ENCODE measurements at places on chromosomes 2 and 18.

DNA sequence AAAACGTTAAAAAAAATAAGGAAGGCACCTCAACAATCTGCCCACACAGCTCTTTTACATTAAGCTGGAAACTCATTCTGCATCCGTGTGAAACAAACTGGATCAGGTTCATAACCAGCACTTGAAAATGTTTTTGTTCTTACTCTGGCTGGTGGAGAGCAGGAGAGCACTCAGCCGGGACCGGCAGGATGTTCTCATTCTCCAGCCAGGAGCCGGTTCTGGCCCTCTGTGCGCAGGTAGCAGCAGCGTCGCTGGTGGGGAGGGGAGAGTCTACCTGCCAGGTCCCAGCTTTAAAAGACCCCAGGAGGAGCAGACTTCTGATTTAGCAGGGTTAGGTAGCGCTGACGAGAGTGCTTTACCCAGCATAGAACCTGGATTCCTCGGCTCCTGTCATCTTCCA lies 834.9 kb upstream of the SALL3 start:
- no peak for DNase-seq

- no peak for DNase-seq
Measured at GRCh38 chr2:28359222-28360057, 33.2 kb upstream of the FOSL2 start.

DNA sequence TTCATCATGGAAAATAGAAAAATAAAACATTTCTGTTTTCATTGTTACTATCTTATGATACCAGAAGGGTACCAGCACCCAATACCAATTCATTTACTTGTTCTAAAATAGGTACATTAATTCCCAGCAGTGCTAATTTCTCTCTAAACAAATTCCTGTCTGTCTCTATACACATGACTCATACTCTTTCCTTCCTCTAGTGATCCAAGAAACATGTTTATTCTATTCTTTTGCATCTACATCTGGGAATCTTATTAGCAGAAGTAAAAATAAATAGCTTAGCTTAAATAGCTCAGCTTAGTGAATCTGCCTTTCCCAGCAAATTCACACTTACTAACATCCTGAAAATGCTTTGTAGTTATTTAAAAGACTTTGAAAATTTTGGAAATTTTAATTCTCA lies 84.5 kb upstream of the MAPRE2 start:
- no peak for DNase-seq

- DNase-seq: no peak
Measured at GRCh38 chr2:74235041-74235440, 36.6 kb downstream of the MTHFD2 start.

DNA sequence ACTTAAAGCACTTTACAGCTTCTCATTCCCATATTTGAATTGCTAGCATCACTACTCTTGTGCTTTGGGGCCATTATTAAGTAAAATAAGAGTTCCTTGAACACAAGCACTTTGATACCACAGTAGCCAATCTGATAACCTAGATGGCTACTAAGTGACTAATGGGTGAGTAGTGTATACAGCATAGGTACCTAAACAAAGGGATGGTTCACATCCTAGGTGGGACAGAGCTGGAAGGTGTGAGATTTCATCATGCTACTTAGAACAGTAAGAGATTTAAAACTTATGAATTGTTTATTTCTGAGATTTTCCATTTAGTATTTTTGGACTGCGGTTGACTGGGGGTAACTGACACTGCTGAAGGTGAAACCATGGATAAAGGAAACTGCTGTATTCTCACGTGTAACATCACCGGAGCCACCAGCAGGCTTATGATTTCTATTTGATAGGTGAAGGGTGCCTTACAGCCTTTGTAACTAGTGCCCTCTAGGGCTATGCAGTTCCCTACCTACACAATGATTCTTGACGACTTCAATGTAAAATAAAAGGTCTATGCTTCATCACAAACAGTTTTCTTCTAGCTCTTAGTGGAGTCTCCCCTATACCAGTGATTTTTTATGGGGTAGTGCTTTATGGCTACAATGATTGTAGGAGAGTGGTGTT lies 22.1 kb upstream of the CRIM1 start:
- DNase-seq: peak; percentile 45

- no peak for DNase-seq
Measured at GRCh38 chr2:104280216-104280615, 573.7 kb upstream of the POU3F3 start.

DNA sequence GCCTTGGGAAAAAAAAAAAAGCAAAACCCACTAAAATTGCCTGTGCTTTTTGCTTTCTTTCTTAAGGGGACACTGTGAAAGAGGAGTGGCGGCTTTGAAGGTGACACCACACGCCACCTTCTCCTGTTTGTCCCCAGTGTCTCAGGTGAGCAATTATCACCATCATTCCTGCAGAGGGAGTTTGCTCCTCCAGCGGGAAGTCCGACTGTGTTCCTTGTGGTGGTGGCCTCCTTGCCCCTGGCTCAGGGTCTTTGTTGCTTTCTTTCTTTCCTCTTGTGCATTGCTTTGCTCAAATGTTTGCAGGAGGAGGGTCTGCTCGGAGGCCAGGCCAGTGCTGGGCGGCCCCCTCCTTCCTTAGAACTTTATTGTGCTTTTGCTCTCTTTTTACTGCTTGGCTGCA lies 164.3 kb upstream of the CXCR4 start:
- DNase-seq: no peak

DNA sequence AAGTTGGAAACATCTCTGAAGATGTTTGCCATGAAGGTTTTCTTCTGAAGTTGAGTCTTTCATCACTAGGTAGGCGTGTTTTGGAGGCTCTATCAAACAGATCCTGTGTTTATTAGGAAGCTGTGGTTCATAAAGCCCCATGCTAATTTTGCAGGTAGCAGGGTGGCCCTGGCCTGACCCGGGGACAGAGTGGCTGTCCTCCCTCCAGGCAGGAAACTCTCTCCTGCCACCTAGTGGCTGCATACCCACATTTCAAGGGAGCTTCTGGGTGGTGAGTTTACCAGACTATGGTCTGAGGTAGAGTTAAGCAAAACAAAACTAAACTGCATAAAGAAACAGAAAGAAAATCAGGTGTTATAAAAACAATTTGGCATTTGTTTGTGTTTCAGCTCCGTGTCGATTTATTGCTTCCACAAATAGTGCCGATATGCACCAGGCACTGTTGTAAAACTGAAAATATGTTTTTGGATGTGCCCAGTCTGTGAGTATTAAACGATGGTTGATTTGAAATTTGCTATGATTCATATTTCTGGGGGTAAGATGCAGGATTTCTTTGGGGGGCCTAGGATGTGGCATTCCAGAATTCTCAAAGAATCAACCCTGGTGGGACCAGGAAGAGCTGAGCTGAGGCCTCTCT lies 26.0 kb upstream of the IL37 start:
- peak; percentile 58 for DNase-seq

DNA sequence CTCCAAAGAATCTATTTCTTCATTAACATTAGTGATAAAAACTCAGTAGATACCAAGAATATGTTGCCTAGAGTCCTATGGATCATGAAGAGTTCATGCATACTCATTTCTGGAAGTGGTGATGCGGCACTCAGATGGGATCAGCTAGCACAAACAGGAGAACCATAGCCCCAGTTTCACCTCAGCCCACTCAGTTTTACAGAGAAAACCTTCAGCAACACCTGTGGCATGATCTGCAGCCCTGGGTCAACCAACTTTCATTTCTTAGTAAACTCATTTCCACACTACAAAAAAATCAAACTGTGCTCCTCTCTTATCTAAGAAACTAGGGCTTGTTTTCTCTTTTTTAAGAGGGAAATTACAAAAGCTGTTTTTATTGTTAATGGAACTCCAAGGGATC lies 569.4 kb downstream of the CCDC85A start:
- no peak for DNase-seq

GRCh38 chr2:240134956-240135520 lies 1.1 kb downstream of the COPS9 start:
- no peak for DNase-seq

DNA sequence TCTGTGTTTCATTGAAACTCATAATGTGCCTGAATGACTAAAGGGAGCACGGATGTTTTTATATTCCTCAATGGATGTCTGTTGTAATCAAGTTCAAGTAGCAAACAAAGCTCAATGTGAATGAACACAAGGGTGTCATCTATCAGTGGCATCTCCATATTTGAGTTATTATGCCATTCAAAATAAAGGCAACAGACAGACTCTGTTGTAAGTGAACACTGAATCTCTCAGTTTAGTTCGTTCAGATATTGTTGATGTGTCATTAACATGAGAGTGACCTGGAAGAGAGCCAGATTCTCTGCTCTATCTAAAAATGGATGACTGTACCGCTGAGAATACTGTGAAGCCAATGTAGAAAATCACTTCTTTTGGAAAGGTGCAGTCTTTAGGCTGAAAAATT lies 118.7 kb downstream of the NUP35 start:
- no peak for DNase-seq

DNA sequence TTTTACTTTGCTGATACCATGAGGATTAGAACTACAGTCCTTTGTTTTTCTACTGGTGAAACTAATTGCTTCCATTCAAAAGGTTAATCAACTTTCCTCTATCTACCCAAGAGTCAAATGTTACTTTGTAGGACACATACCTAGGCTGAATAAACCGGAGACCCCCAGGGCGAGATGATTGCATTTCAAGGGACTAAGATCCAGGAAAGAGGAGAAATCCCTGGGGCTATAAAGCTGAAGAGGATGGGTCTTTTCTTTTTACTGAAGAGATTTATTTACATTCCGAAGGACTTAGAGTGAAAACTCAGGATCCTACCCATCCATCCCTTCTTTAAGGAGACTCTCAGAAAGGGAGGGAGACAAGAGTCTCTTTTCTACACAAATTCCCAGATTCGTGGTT lies 331.9 kb downstream of the CDH19 start:
- no peak for DNase-seq

DNA sequence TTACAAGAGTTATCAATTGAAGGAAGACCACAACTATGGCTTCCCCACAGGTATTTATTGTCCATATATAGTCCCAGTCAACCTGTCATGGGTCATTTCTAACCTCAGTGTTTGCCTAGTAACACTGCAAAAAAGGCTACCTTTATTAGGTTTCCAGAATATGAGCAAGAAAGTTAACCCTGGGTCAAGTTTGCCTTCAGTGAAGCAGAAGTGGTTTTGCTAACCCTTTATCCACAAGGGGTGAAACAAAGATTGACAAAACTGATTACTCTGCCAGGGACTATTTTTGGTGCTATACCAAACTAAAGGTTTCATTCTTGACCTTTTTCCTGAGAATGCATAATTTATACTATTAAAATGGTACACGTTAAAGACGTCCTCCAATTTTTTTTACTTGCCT lies 28.8 kb downstream of the SP100 start:
- no peak for DNase-seq

GRCh38 chr2:31969178-31969577 lies 41.6 kb downstream of the MEMO1 start:
- no peak for DNase-seq

- peak; percentile 46 for DNase-seq
Measured at GRCh38 chr2:171524018-171524401, 1.7 kb downstream of the CYBRD1 start.

- DNase-seq: peak; percentile 16
Measured at GRCh38 chr2:228535396-228535795, 353.9 kb upstream of the SPHKAP start.

DNA sequence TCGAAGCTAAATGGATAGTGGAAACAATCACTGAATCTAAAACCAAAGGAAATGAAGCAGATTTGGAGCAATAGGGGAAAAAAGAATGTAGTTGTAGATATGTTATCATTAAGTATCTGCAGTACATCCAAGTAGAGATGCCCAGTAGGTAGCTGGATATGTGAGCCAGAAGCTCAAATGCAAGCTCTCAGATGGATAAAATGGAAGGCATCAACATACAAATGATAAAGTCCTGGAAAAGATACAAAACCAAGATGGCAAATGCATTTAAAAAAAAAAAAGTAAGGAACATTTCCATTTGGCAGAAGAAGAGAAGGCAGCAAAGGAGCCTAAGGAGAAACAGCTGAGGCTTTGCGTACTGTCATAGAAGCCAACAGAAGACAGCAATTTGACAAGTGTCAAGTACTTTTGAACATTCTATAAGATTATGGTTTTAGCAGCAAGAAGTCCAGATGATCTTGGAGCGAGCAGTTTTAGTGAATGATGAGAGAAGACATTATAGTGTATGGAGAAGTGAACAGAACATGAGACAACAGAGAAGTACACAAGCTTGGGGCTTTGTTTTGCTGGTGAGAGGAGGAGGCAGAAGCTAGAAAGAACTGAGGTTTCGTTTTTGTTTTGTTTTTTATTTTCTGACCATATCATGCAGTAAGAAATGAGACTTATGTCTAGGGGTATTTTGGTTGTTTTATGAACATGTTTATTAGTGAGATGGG lies 18.3 kb downstream of the ROCK2 start:
- DNase-seq: no peak

DNA sequence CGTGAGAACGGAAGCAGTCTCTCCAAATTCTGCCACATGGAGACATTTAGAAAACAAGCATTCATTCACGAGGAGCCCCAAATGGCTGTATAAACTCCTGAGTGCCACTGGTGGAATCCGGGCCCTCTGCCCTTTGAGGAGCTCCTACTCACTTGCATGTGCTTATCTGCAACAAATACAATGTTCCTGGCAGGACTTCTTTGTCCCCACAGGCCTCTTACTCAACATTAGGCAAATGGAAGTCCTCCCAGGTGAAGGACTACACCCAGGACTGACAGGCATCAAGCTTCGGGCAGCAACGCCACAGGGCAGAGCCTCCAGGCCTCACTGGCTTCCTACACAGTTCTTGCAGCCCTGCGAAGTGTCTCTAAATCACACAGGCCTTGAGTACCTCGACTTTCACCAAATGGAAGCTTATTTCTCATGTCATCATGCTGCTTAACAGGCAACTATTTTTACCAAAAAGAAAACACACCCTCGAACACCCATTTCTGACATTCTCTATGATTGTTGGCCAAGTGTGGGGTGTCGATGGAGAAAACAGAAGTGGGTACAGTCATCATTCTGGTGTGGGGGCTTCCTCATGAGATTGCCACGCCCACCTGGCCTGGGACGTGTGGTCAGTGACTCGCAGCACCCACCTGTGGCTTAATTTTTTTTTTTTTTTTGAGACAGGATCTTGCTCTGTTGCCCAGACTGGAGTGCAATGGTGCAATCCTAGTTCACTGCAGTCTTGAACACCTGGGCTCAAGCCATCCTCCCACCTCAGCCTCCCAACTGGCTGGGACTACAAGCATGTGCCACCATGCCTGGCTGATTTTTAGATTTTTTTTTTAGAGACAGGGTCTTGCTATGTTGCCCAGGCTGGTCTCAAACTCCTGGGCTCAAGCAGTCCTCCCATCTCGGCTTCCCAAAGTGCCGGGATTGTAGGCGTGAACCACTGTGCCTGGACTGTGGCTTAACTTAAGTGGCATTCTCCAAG lies 186.8 kb upstream of the GLI2 start:
- no peak for DNase-seq

- DNase-seq: no peak
Measured at GRCh38 chr2:128492966-128493811, 174.5 kb upstream of the HS6ST1 start.

GRCh38 chr2:43165378-43166069 lies 60.9 kb downstream of the ZFP36L2 start:
- no peak for DNase-seq

All from ACHN (cell line).